ENCODE measurements at places on chromosomes 7 and 10. TPM values are rescaled to one million over a fixed set of nuclear protein-coding genes. Genes with fewer than 3 reads are reported as not detected.

DNA sequence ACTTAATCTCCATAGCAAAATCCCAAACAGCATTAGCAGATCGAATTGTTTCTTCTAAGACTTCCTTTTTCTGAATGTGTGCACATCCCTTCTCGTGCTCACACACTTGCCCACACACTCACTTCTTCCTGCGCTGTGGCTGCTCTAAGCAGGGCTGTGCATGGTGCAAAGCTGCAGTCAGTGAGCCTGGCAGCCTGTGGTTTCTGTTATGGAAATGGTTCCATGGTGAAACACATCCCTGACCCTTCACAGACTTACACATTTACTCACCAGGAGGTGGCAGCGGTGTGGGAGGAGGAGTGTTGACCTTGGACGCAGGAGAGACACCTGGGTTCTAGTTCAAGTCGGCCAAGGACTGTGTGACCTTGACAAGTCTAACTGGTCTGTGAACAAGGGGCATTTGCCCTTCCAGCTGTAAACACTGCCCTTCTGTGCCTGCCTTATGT is 24.9 kb downstream of the MTURN start:
- H3K27ac ChIP-seq, result peak overlapping the region; percentile 6
- H3K4me3 ChIP-seq, result peak overlapping the region; percentile 55
- peaks cover 54% of the 10 kb centered on the region for H3K4me1 ChIP-seq
- no peak for DNase-seq

AVPI1 gene
- total RNA-seq, result 0.45 TPM

FOXL3 gene
- not detected for total RNA-seq

DNA sequence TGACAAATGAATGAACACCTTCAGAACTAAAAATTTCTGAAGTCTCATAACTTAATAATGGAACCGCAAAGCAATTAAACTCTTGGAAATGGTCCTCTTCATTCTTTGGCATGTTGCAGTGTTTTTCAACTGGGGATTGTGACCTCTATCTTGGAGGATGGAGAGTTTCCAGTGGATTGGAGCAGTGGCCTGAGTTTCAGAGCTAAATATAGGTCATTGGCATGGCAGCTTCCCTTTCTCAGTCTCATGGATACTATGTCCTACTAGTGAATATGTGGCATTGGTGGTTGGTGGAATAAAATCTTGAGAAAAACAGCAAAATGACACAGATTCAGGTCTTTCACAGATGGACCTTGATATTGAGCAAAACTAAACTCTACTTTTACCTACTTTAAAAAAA is 24.1 kb upstream of the EPC1 start:
- no peaks in the 10 kb centered on the region for H3K36me3 ChIP-seq
- no peaks in the 10 kb centered on the region for H3K27me3 ChIP-seq
- DNase-seq, result no peak
- H3K4me3 ChIP-seq, result no peak overlapping the region
- no peak overlapping the region for H3K27ac ChIP-seq
- peaks cover 46% of the 10 kb centered on the region for H3K4me1 ChIP-seq

DNA sequence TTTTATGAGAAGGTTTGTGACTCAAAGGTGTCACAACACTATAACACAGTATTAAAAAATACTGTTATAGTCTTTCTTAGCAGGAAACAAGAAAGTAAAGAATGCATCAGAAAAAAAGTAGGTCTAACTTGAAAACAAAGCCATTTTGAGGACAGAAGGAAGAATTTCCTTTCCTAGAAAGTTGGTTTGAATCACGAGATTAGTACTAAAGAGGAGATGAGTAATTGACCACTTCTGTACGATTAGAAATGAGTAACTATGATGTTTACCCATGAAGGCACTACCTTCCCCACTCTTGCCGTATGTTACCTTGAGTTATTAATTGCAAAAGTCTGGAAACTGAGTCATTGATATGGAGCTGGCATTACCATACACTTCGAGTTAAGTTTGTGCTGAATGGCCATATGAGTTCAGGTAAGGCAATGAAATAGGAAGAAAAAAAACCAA is 65.2 kb downstream of the FAM185A start:
- no peak overlapping the region for H3K27ac ChIP-seq
- no peaks in the 10 kb centered on the region for H3K4me1 ChIP-seq
- H3K36me3 ChIP-seq, result no peaks in the 10 kb centered on the region
- DNase-seq, result no peak

C7orf33 gene
- total RNA-seq, result not detected

- H3K4me3 ChIP-seq, result no peak overlapping the region
- H3K27me3 ChIP-seq, result no peaks in the 10 kb centered on the region
- no peaks in the 10 kb centered on the region for H3K36me3 ChIP-seq
- peaks cover 3% of the 10 kb centered on the region for H3K4me1 ChIP-seq
- no peak for DNase-seq
These were observed 83.7 kb upstream of the EFCAB10 start for GRCh38 chr7:105664816-105665525.

GRCh38 chr7:2099048-2099957 is 133.4 kb downstream of the MAD1L1 start:
- no peak overlapping the region for H3K4me3 ChIP-seq
- no peaks in the 10 kb centered on the region for H3K27me3 ChIP-seq
- no peak overlapping the region for H3K27ac ChIP-seq
- DNase-seq, result no peak
- peaks cover 10% of the 10 kb centered on the region for H3K36me3 ChIP-seq
- H3K4me1 ChIP-seq, result peaks cover 63% of the 10 kb centered on the region

DNA sequence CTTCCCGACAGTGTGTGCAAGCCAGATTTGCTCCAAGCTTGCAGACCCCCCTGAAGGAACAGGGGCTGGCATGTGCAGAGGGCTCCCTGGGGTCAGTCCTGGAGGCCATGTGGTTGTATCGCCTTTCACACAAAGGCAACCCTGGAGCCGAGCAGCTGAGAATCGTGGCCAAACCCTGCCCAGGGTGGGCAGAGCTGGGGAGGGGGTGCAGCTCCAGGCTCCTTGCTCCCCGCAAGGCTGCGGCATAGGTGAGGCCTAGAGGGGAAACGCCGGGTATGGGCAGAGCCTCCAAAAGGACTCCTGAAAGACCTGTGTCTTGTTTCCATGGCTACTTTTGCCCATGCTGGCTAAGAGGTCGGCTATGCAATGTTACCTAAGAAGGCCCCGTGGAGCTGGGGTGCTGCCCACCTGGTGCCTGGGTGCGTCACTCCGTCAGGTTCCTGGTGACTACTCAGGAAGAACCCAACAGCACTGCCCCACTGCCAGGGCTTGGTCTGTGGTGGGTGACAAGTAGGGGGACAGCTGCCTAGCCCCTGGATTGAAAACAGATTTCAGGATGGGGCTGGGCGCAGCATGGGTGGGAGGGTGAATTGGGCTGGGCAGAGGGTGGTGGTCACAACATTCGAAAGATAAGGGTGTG is 171.0 kb upstream of the SHH start:
- no peaks in the 10 kb centered on the region for H3K27me3 ChIP-seq
- no peak overlapping the region for H3K4me3 ChIP-seq
- H3K27ac ChIP-seq, result no peak overlapping the region
- no peaks in the 10 kb centered on the region for H3K4me1 ChIP-seq

GRCh38 chr7:130140551-130141160 is 64.5 kb downstream of the TMEM209 start:
- H3K36me3 ChIP-seq, result peaks cover 11% of the 10 kb centered on the region
- no peak overlapping the region for H3K27ac ChIP-seq
- H3K4me3 ChIP-seq, result peak overlapping the region; percentile 39
- no peak for DNase-seq

LMBR1 gene
- total RNA-seq, result 62.4 TPM

- H3K4me3 ChIP-seq, result no peak overlapping the region
- H3K36me3 ChIP-seq, result no peaks in the 10 kb centered on the region
- H3K27ac ChIP-seq, result no peak overlapping the region
- no peak for DNase-seq
- H3K4me1 ChIP-seq, result no peaks in the 10 kb centered on the region
These were observed 16.0 kb downstream of the PDGFA start for GRCh38 chr7:503575-504111.

GRCh38 chr10:34305189-34305588 is 509.9 kb downstream of the PARD3 start:
- no peak for DNase-seq
- no peaks in the 10 kb centered on the region for H3K36me3 ChIP-seq
- H3K27me3 ChIP-seq, result peaks cover 21% of the 10 kb centered on the region
- no peaks in the 10 kb centered on the region for H3K4me1 ChIP-seq
- H3K4me3 ChIP-seq, result no peak overlapping the region
- no peak overlapping the region for H3K27ac ChIP-seq

- no peak overlapping the region for H3K4me3 ChIP-seq
- H3K36me3 ChIP-seq, result no peaks in the 10 kb centered on the region
- DNase-seq, result peak; percentile 54
- H3K27ac ChIP-seq, result no peak overlapping the region
These were observed 106.3 kb downstream of the ATXN7L1 start for GRCh38 chr7:105769901-105770628.

OR2A1 gene
- not detected for total RNA-seq

DNA sequence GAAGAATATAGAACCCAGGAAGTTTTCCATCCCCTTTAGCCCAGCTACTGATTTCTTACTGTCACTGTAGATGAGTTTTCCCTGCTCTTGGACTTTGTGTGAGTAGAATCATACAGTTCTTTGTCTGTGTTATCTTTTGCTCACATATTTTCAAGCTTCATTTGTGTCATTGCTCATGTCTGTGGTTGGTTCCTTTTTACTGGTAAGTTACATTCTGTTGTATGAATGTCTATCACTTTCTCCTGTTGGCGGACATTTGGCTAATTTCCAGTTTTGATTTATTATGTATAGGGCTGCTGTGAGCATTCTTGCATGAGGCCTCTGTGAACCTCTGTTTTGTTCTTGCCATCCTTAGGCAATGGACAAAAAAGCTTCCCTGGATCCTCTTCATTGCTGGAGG is 5.3 kb downstream of the GLRX3 start:
- H3K36me3 ChIP-seq, result peaks cover 16% of the 10 kb centered on the region
- H3K4me3 ChIP-seq, result peak overlapping the region; percentile 15
- peaks cover 52% of the 10 kb centered on the region for H3K4me1 ChIP-seq

NHLRC2 gene
- total RNA-seq, result 47.5 TPM

- H3K4me1 ChIP-seq, result peaks cover 5% of the 10 kb centered on the region
- DNase-seq, result no peak
- no peak overlapping the region for H3K4me3 ChIP-seq
- no peaks in the 10 kb centered on the region for H3K27me3 ChIP-seq
These were observed 3.7 kb upstream of the TRIP6 start for GRCh38 chr7:100863406-100863950.

GRCh38 chr10:101007915-101008822 is 8.6 kb downstream of the LZTS2 start:
- H3K27ac ChIP-seq, result no peak overlapping the region
- H3K36me3 ChIP-seq, result no peaks in the 10 kb centered on the region
- no peak overlapping the region for H3K4me3 ChIP-seq
- peaks cover 5% of the 10 kb centered on the region for H3K4me1 ChIP-seq
- H3K27me3 ChIP-seq, result peaks cover 2% of the 10 kb centered on the region

FRMD4A gene
- total RNA-seq, result 1.5 TPM

DNA sequence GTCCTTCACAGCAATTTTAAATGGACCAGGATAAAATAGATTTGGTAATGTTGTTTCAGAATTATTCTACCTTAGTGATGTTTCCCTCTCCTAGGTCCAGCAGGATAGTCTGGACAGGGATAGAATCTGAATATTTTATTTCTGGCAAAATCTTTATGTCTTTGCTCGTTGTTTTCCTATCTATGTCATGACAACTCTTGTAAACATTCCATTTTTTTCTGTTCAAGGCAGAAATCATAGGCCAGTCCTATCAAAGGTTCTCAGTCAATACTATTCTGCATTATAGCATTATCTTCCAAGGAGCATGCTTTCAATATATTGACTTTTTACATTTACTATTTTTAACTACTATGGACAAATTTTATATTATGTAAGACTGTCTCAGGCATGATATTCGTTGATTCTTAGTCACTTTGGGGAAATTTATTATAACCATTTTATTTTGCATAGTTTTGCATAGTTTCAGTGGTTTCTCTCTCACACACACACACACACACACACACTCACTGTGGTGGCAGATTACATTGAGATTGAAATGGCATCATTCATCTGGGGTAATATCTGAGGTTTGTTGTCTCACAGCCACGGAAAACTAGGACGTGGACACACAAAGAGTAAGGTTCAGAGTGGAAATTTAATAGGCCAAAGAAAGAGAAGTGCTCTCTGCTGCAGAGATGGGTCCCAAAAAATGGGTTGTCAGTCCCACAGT is 17.2 kb downstream of the TAS2R60 start:
- no peak overlapping the region for H3K27ac ChIP-seq
- H3K4me3 ChIP-seq, result no peak overlapping the region
- H3K36me3 ChIP-seq, result no peaks in the 10 kb centered on the region
- DNase-seq, result no peak
- H3K27me3 ChIP-seq, result peaks cover 17% of the 10 kb centered on the region

DNA sequence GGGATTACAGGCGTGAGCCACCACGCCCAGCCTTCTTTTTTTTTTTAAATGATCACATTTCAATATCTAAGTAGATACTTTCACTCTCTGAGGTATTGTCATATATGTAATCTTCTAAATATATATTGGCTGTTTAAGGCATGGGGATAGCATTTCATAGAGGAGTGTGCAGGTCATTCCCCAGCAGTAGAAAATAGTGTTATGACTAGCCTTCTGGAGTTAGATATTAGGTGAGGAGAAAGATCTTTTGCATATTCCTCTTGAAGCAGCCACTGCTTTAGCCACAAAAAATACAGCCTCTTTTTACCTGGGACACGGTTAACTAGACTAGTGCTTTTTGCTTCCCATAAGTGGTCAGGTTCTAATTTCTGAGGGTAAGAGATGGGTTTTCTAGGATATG is 28.9 kb downstream of the ADD3 start:
- H3K4me1 ChIP-seq, result peaks cover 47% of the 10 kb centered on the region
- DNase-seq, result no peak
- H3K36me3 ChIP-seq, result no peaks in the 10 kb centered on the region
- H3K27ac ChIP-seq, result peak overlapping the region; percentile 65

DNA sequence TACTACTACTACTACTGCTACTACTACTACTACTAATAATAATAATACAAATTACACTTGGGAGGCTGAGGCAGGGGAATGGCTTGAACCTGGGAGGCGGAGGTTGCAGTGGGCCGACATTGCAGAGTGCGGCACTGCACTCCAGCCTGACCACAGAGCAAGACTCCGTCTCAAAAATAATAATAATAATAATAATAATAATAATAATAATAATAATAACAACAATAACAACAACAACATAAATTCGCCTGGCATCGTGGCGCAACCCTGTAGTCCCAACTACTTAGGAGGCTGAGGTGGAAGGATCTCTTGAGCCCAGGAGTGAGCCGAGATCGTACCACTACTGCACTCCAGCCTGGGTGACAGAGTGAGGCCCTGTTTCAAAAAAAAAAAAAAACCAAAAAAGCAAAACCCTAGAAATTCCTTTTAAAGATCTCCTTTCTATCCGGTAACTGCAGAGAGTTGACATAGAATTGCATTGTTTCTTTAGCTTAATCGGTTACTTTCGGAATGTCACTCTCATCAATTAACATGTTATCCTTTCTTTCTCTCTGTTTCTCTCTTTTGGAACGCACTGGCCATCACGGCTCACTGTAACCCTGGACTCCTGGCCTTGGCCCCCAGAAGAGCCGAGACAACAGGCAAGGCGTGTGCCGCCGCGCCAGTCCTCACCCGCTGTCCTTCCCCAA is 972 bp downstream of the PHYH start:
- H3K27ac ChIP-seq, result peak overlapping the region; percentile 47
- no peaks in the 10 kb centered on the region for H3K36me3 ChIP-seq
- no peaks in the 10 kb centered on the region for H3K27me3 ChIP-seq
- peak overlapping the region; percentile 81 for H3K4me3 ChIP-seq
- H3K4me1 ChIP-seq, result peaks cover 20% of the 10 kb centered on the region

TWIST1 gene
- total RNA-seq, result not detected

PIK3CG gene
- total RNA-seq, result 80.7 TPM

GRCh38 chr7:63044721-63045120 is 953.9 kb upstream of the ZNF722 start:
- no peak overlapping the region for H3K4me3 ChIP-seq
- H3K36me3 ChIP-seq, result peaks cover 15% of the 10 kb centered on the region
- DNase-seq, result no peak
- H3K27me3 ChIP-seq, result no peaks in the 10 kb centered on the region
- H3K27ac ChIP-seq, result no peak overlapping the region
- no peaks in the 10 kb centered on the region for H3K4me1 ChIP-seq
